ENCODE measurements at places on chromosomes 2 and 18.

GRCh38 chr2:227848586-227848985 lies 22.8 kb upstream of the DAW1 start:
- DNase-seq: no peak

DNA sequence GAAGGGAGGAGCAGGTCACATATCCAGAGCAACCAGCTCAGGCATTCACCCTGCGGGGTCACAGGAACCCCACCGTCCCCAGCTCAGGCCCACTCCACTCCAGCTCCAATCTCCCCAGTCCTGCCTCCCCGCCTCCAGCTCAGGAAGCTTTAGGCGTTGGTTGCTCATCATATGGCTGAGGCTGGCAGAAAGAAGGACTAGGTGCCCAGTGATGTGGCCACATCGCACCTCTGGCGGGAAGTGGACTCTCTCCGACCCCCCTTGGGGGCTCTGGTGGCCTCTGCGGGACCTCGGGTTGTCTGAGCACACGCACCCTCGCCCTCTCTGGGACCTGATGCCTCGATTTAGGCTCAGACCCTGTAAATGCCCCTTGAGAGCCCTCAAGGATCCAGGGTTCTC lies 187.7 kb downstream of the ZFP36L2 start:
- no peak for DNase-seq

DNA sequence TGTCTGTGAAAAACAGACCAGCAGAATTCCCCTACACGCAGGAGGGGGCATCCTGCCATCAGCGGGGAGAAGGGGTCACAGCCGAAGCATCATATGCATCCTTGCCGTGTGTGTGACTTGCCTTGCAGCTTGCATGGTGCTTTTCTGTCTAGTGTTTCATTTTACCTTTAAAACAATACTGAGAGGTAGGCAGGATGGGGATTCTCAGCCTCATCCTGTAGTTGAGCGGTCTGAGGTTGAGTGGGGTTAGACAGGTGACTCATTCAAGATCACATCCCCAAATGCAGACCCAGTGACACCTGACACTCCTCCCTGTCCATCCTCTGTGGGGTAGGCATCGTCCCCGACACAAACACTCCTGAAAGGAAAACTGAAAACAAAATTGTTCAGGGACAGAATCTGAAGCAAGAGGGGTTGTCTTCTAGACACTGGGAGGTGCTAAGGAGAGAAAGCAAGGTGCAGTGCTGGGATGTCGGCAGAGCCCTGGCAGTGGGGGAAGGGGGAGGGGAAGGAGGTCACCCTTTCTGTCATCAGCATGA lies 7.9 kb downstream of the ARL4C start:
- no peak for DNase-seq

GRCh38 chr2:42116195-42117181 lies 52.7 kb upstream of the EML4 start:
- no peak for DNase-seq

DNA sequence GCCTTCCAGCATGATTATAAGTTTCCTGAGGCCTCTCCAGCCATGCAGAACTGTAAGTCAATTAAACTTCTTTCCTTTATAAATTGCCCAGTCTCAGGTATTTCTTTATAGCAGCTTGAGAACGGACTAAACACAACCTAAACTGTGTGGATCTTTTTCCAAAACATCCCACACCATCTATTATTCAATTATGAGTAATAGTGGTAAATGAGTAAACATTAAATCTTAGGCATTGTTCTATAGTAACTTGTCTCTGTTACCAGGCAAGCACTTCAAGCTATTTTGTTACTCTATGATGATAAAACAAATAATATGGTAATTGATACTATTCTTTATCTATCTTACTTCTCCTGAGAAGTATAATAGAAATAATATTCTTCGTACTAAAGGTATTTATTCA lies 536.9 kb upstream of the CHAC2 start:
- DNase-seq: no peak

GRCh38 chr2:70851704-70852103 lies 16.1 kb upstream of the CD207 start:
- DNase-seq: no peak

DNA sequence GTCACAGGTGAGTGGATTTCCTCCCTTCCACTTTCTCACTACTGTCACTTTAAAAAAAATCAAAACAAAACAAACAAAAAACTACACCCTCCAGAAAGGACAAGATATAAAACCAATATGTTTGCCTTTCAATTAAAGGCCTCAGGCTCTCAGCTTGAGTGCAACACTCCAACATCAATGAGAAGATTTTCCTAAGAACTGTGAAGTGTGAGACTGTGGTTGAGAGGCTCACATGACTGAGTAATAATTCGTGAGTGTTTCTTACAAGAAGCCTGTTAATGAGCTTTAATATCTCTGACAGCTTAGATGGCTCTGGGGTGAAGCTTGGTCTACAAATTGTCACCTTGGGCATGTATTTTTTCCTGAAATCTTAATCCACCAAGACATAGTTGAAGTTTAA lies 216.1 kb downstream of the ETAA1 start:
- no peak for DNase-seq

GRCh38 chr2:134120733-134121630 lies 132.9 kb upstream of the MGAT5 start:
- no peak for DNase-seq

- DNase-seq: no peak
These were observed 159.6 kb downstream of the RND3 start for GRCh38 chr2:150327564-150328489.

- no peak for DNase-seq
These were observed 1674.1 kb upstream of the TMEFF2 start for GRCh38 chr2:193868833-193869232.

- DNase-seq: no peak
These were observed 163.4 kb upstream of the GLI2 start for GRCh38 chr2:120572226-120572625.

All from NCI-H1048 (cell line).